ENCODE measurements at places on chromosomes 2 and 18.

DNA sequence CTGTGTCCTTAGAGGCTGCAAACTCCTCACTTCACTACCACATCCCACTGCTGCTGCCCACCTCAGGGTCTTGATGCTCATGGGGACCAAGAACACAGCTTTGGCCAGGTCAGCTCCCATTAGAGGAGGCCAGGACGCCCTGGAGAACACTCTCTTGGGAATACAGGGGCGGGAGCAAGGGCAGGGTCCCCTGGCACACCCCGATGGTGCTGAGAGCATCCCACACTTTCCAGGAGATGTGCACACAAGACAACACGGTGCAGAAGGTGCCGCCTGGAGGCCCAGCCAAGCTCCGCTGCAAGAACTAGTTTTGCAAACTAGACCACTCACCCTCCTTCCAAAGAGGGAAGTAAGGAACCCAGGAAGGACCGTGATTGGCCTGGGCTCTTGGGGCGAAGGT is 304.4 kb upstream of the SALL3 start:
- DNase-seq = no peak

DNA sequence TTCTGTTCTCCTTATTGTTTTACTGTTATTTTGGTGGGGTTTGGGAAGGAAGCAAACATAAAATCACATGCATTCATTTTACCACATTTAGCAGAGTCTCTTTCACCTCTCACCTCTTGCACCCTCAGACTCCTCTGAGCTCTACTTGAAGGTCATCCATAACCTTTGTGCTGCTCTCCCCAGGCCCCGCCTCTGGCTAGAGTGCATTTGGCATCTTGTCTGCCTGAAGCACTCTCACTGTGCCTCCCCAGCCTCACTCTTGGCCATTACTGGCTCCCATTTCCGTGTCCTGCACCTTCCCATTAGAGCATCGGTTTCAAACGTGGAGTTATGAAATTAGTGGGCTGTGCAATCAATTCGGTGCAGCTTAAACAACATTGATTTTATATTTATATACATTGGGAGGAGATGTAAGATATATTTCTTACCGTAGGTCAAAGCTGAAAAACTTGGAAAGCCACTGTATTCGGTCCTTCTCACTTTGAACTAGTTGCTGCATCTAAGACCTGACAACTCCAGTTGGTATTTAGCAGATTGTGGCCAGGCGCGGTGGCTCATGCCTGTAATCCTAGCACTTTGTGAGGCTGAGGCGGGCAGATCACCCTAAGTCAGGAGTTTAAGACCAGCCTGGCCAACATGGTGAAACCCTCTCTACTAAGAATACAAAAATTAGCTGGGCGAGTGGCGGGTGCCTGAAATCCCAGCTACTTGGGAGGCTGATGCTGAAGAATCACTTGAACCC is 6.9 kb upstream of the ZFAND2B start:
- DNase-seq = no peak

GRCh38 chr2:232162187-232162586 is 200.7 kb downstream of the DIS3L2 start:
- no peak for DNase-seq

- DNase-seq = no peak
Observed at GRCh38 chr2:117785740-117786139, 28.8 kb upstream of the DDX18 start.

- DNase-seq = no peak
Observed at GRCh38 chr2:46213906-46214305, 83.3 kb upstream of the EPAS1 start.

DNA sequence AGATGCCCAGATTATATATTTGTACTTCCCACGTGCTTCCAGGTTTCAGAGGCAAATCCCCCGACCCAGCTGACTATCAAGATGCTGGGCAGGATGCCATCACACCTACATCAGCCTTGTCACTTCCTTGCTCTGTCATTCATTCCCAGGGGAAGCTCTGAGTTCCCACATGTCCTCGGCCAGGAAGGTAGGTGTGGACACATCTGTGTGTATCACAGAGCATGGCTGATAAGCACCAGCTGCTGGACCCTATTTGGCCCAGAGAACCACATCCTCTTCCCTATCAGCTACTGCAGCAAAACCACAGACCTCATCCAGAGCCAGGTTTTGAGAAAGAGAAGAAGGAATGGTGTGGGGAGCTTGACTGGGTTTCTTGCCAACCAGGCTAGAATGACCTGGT is 31.9 kb upstream of the ITGA6 start:
- no peak for DNase-seq

GRCh38 chr2:232941400-232941799 is 71.3 kb downstream of the SNORC start:
- no peak for DNase-seq

- no peak for DNase-seq
Observed at GRCh38 chr2:118971245-118972122, 29.5 kb downstream of the MARCO start.

- no peak for DNase-seq
Observed at GRCh38 chr2:37338933-37339332, 5.5 kb upstream of the QPCT start.

DNA sequence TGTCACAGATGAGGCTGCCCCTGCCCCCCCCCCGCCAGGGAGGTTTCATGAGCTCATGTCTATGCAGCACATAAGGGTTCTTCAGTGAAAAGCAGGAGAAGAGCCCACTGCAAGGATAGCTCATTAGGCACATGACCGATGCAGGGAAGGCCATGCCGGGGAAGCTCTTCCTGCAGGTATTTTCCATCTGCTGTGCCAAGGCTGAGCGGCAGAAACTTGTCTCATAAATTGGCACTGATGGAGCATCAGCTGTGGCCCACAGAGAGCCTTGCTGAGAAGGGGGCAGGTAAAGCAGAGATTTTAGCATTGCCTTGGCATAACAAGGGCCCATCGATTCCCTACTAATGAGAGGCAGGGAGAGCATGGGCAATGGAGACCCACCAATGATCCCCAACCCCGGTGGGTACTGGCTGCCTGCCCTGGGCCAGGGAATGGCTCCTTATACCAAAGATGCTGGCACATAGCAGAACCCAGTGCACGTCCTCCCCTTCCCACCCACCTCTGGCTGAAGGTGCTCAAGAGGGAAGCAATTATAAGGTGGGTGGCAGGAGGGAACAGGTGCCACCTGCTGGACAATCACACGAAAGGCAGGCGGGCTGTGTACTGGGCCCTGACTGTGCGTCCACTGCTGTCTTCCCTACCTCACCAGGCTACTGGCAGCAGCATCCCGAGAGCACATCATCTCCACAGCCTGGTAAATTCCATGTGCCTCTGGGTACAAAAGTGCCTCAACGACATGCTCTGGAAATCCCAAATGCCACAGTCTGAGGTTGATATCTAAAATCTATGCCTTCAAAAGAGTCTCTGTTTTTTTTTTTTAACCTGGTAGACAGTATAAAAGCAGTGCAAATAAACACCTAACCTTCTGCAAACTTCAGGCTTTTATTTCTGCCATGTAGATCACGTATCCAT is 41.4 kb downstream of the STEAP3 start:
- DNase-seq = peak; percentile 16

GRCh38 chr2:127759931-127760330 is 51.0 kb downstream of the WDR33 start:
- DNase-seq = no peak

- DNase-seq = no peak
Observed at GRCh38 chr2:194100201-194100600, 1556.8 kb upstream of the SLC39A10 start.

DNA sequence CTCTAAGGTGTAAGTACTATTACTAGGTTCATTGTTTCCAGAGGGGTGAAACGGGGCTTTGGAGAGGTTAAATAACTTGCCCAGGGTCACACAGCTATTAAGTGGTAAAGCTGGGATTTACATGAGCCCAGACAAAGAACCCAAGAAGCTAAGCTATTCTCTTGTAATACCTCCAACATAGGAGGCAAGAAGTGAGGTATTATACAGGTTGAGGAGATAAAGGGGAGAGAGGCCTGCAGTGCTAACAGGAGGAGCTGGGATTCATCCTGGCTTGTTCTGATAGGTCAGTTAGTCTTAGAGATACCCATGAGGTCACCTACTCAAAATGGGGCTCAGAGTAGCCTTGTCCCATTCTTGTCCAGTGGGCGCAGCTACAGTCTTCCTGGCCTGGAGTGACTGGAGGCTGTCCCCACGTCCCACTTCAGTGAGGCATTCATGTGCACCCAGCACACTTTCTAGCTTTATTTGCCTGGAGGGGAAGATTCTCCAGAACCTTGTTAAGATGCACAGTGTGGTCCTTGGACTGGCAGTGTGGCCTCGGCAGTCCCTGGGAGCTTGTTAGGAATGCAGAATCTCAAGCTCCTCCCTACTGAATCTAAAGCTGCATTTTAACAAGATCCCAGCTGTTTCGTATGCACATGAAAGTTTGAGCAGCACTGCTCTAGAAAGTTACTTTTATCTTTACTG is 63.5 kb downstream of the MEIS1 start:
- DNase-seq = no peak

DNA sequence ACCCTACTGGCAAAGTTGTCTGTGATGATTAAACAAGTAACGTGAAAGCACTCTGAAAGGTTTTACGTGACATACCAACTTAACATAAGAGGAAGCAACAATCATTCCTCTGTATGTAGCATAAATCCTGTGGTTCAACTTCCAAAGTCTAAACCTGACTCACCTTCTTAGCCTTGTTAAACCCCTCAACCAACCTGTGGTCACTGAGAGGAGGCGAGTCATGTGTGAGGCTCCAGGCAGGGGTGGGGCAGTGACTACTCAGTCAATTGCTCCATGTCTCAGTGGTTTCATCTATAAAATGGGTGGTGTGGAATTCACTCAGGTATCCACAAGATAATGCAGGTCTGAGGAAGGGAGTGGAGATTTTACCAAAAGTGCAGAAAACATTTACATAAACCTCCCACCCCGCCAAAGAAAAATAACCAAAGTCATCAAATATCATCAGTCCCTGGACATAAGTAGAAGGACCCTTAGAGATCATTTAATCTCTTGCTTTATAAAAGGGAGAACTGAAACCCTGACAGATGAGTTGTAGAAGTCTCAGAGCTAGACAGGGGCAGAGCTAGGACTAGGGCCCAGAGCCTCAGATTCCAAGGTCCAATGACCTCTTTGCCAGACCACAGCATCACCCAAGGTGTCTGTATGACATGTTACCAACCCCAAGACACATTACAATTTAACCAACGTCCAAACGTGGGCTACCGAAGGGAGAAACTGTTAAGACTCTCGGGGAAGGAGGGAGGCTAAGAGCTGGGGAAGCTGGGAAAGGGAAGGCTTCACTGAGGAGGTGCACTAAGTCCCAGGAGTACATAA is 3.7 kb upstream of the PCBP1 start:
- DNase-seq = peak; percentile 47

DNA sequence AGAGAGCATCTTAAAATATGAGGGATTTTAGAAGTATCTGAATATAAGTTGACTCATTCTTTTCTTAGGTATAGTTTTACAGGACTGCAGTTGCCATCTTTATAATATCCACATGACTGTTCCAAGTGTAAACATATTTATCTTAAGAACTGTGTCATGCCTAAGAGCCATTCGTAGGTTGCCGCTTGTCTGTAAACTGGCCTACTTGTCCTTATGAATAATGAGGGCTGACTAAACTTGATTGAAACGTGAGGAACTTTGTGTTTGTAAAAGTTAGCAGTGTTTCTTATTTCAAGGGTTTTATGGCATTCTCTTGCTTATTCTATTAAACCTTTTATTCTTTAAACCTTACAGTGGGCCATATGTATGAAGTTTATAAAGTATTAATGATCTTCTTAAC is 99.6 kb downstream of the MAP3K20 start:
- DNase-seq = no peak

GRCh38 chr2:134319596-134320254 is 65.9 kb downstream of the MGAT5 start:
- no peak for DNase-seq

DNA sequence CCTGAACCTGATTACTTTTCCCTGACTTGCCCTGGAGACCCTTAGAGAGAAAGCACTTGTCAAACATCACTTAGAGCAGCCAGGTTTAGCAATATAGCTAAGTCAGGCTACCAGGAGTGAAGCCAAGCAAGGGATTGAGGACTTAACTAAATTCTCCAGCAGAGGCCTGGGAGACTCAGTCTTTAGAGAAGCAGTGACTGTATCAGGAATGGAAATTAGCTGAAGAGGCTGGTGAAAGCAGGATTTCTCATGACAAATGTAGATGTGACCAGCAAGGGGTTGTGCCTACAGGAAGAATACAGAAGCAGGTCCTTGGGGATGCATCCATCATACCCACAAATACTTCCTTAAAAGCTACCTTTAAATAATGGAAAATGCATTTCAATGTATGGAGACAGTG is 368.9 kb upstream of the MEIS1 start:
- DNase-seq = no peak

- DNase-seq = peak; percentile 23
Observed at GRCh38 chr18:13371689-13372418, 153.3 kb downstream of the LDLRAD4 start.

- DNase-seq = no peak
Observed at GRCh38 chr2:63301481-63301880, 250.9 kb downstream of the OTX1 start.

DNA sequence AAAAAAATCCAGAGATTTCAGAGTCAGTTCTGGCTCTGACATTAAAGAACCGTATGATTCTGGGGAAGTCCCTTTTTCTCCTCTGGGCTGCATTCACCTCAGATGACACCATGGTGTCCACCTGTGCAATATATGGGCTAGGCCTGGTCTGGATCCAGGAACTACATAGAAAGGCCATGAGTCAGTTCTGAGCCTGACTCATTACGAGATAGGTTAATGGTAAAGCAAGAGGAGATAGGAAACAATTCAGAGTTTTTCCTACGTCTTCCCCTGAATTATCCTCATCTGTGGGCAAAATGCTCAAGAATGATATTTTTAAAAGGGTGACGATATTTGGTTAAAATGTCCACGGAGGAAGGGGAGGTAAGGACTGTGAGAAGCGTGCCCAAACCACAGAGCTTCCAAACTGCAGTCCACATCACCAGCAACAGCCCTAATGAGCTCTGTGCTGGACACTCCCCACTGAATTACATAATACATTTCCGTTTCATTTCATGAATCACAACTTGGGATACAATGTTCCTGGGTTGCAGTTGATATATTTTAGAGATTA is 180.1 kb upstream of the OSR1 start:
- DNase-seq = no peak

DNA sequence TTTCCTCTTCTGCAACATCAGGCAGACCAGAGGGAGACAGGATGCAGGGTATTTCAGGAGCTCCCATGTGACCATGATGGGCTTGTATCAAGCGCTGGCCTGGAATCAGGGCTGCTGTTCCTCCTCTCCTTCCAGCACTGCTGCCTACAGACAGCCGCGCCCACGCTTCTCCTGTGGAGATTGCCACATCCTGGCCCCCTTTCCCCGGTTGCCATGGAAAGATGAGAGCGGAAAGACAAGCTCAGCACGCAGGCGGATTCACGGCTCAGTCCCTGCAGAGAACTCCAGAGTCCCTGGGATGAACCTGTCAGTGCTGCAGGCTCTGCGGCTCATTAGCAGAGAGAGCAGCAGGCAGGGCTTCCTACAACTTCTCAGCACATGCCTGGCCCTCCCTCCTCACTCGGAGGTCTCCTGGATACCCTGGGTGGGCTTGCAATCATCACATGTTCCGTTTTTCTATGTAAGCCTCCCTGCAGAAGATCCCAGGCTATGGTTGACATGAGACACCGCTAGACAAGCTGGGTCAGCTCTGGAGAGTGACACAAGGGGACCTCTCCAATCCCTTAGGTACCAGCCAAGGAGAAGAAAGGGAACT is 497.8 kb upstream of the MYT1L start:
- no peak for DNase-seq
